ENCODE measurements at places on chromosomes 2 and 18.
A peak's percentile ranks its signal among the peaks of the same experiment; 100 is the strongest.

DNA sequence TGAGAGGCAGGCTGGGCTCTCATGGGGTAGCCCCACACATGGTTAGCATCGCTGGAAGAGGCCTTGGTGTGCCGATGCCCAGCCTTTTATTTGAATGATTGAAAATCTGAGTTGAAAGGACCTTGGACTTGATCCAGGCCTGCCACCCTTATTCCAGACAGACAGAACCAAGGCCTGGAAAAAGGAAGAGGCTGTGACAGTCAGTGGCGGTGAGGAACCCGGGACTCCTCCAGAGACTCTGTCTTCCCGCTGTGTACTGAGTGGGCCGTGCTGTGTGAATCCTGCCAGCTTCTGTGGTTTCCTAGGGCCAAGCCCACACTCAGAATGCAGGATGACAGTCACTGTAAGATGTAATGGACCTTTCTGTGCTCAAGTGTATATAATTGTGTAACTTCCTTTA lies 218.5 kb downstream of the LDLRAD4 start:
- no peak for DNase-seq

- DNase-seq: no peak
Measured at GRCh38 chr2:40299781-40300180, 152.1 kb downstream of the SLC8A1 start.

DNA sequence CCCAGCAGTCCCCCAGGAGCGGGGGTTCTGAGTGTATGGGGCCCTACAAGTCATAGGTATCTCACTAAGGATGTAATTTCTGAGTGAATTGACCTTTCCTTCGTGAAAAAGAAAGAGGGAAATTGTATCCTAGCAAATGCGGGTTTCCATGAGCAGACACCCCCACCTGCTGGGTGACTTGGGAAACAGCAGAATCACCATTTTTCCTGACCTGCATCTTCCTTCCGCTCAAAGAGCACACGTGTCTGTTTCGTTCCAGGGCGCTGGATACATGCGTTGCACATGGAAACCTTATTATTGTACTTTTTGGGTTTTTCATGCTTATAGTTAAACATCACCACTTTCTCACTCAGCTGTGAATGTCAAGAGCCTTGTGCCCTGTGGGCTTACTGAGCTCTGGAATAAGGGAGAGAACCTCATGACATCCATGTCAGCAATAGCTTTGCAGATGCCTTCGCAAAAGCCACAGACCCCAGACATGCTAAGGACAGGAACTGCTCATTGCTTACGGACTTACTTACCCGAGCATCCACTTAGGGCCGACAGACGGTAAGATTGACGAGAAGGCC lies 132.8 kb downstream of the TPO start:
- peak; percentile 58 for DNase-seq

- DNase-seq: peak; percentile 76
Measured at GRCh38 chr18:24272229-24272525, 125.4 kb downstream of the OSBPL1A start.

GRCh38 chr2:110679337-110679707 lies 1.5 kb upstream of the BUB1 start:
- DNase-seq: no peak
